Activated T-helper 1 cell treated with anti-CD3 and anti-CD28 coated beads, Interleukin-2, amount 50 U/mL, for 16 hours (primary cell): ENCODE measurements at places on chromosomes 2 and 18.

DNA sequence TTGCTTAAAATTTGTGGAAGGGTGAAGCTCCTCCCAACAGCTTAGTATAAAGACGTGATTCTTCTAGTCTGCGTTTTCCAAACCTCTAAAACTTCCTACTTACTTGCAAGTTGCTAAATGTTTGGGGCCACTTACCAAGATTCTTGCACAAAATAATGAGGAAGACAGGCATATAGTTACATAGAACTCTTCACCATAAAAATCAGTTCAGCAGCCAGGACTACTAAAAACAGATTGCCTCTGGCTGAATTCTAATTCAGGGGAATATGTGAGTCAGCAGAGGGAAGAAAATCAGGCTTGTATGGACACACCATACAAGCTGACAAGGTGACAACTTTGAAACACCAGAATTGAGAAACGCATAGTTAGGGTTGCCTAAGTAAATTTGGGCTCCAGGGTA, 2.8 kb upstream of the PEX13 start:
- DNase-seq = no peak

DNA sequence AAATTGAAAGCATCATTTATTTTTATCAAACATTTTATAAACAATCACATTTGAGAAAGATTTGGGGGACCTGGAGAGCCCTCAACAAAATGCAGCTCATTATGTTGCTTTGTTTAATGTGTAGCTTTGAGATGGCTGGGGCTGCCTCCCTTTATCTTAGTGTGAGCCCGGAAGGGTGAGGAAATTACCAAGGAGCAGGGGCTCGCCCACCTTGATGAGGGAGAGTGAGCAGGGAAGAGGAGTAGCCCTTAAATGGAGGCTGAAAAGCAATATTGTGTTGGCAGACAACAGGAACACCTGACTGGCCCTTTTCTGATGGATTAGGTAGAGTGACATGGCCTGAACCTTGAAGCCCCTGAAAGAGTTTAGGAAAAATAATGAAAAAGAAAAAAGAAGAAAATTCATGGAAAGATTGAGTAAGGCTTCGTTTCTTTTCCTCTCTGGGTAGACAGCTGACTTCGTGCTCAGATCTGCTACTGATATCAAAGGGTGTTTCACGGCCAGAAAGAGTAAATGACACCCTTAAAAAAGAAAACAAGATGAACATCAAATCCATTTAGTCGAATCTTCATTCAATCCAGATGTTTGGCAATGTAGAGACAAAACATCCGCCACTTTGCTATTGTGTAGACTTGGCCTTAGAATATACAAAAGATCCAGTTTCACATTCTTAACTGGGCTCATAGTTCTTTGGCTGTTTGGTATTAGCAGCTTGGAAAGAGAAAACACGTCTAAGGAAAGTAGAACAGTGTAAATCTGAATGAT, 206.5 kb upstream of the TCF4 start:
- DNase-seq = no peak

GRCh38 chr2:178491612-178492011, 11.4 kb downstream of the PLEKHA3 start:
- no peak for DNase-seq

- no peak for DNase-seq
These were observed 262.4 kb upstream of the CCDC68 start for GRCh38 chr18:55221622-55222021.

DNA sequence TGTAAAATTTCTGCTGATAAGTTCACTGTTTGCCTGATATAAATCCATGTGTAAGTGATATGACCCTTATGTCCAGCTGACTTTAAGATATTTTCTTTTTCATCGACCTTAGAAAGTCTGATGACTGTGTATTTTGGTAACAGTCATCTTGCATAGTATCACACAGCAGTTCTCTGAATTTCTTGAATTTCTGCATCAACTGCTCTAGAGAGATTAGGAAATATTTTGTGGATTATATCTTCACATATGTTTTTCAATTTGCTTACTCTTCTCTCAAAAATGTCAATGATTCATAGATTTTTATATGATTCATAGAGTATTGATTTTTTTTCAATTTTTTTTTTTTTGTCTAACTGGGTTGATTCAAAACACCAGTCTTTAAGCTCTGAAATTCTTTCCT, 945.3 kb downstream of the TRIB2 start:
- DNase-seq = no peak

- DNase-seq = no peak
These were observed 372.4 kb downstream of the OSR1 start for GRCh38 chr2:18986046-18986445.
